Upper lobe of left lung (tissue), 6 donors: ENCODE measurements at places on chromosomes 16 and 17. TPM values are rescaled to one million over a fixed set of nuclear protein-coding genes. Genes with fewer than 3 reads are reported as not detected.

Gene LDHD
- total RNA-seq, result 35.6 TPM

Gene CACNG1
- not detected for total RNA-seq

Gene KRTAP4-8
- total RNA-seq, result not detected

Gene ENDOV
- 93.2 TPM for total RNA-seq

Gene SOST
- not detected for total RNA-seq

Gene ZC3H18
- total RNA-seq, result 39.7 TPM

Gene DNAJA2
- 42.7 TPM for total RNA-seq

Gene TMEM114
- not detected for total RNA-seq

Gene AGRP
- total RNA-seq, result 7.6 TPM

Gene VASN
- total RNA-seq, result 40.6 TPM

Gene ABCA10
- 4.4 TPM for total RNA-seq

Gene ARHGAP44
- total RNA-seq, result 56.4 TPM

Gene KRTAP2-1
- not detected for total RNA-seq

Gene HASPIN
- 1.7 TPM for total RNA-seq

Gene OTOA
- not detected for total RNA-seq

Gene FOXL1
- 0.22 TPM for total RNA-seq

Gene MFAP4
- total RNA-seq, result 191 TPM

Gene KIFC3
- total RNA-seq, result 96.8 TPM

Gene ADAMTS18
- total RNA-seq, result not detected

Gene SLC13A2
- total RNA-seq, result not detected

Gene RSKR
- total RNA-seq, result 49.2 TPM

Gene PRKCB
- total RNA-seq, result 10.5 TPM

Gene APOBR
- total RNA-seq, result 35.1 TPM

Gene CBFA2T3
- 19.3 TPM for total RNA-seq
